Activated CD4-positive, alpha-beta T cell treated with anti-CD3 and anti-CD28 coated beads, Interleukin-2, amount 10 ng/mL, durations not matched to agents 7 days and 5 days (primary cell): ENCODE measurements at places on chromosomes 1 and 21. TPM values are rescaled to one million over a fixed set of nuclear protein-coding genes. Genes with fewer than 3 reads are reported as not detected.

Gene ENAH
- total RNA-seq, result not detected

Gene GUCA2A
- total RNA-seq, result not detected

Gene TAL1
- not detected for total RNA-seq

Gene FMO1
- not detected for total RNA-seq

Gene NCAM2
- total RNA-seq, result not detected

Gene SEMA4A
- total RNA-seq, result 37.8 TPM

GRCh38 chr21:39315603-39316445 is 2.4 kb upstream of the BRWD1 start:
- DNase-seq, result no peak

GRCh38 chr21:44378646-44379514 is 25.5 kb downstream of the TRPM2 start:
- DNase-seq, result no peak

GRCh38 chr1:174136714-174137113 is 22.6 kb upstream of the RABGAP1L start:
- no peak for DNase-seq

DNA sequence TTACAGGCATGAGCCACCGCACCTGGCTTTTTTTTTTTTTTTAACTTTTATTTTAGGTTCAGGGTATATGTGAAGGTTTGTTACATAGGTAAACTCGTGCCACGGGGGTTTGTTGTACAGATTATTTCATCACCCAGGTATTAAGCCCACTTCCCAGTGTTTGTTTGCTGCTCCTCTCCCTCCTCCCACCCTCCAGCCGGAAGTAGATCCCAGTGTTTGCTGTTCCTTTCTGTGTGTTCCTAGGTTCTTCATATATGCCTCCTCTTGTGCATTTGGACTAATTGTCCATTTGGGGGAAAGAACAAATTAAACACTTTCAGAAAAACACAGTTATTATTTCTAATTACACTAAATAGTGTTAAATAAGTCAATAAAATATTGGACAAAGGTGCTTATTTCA is 1.1 kb upstream of the SLC2A7 start:
- no peak for DNase-seq

- peak; percentile 49 for DNase-seq
Observed at GRCh38 chr21:38768471-38769063, 37.2 kb upstream of the ETS2 start.

DNA sequence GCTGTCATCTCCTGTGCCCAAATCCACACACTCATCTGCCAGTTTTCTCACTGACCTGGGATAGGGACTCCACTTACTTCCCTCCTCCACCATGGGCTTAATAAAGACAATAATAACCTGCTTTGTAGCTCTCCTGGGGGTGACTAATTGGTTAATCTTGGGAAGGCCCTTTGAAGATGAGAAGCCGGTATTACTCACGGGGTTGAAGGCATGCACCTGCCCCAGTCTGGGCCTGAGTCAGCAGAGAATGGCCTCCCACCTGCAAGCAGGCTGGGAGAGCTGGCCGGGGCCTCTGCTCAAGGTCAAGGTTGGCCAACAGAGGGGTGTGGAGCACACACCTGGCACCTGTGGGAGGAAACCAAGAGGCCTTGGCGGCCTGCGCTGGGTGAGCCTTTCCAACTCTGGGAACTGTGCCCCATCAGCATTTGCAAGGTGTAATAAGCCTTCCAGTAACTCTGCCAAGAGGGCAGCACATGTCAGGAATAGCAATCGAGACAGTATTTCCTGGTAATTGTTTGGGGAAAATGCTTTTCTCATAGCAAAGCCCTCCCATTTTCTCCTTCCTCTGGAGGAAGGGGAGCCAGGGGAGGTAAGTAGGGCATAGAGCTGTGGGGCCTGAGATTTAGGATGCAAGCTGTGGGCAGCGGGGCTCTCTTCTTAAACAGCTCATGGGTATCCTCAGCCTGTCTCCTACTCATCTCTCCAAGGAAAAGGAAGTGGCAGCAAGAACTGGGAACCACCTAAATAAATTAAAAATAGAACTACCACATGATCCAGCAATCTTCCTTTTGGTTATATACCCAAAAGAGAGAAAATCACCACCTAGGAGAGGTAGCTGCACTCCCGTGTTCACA is 49.0 kb downstream of the TOMM20 start:
- DNase-seq, result no peak

DNA sequence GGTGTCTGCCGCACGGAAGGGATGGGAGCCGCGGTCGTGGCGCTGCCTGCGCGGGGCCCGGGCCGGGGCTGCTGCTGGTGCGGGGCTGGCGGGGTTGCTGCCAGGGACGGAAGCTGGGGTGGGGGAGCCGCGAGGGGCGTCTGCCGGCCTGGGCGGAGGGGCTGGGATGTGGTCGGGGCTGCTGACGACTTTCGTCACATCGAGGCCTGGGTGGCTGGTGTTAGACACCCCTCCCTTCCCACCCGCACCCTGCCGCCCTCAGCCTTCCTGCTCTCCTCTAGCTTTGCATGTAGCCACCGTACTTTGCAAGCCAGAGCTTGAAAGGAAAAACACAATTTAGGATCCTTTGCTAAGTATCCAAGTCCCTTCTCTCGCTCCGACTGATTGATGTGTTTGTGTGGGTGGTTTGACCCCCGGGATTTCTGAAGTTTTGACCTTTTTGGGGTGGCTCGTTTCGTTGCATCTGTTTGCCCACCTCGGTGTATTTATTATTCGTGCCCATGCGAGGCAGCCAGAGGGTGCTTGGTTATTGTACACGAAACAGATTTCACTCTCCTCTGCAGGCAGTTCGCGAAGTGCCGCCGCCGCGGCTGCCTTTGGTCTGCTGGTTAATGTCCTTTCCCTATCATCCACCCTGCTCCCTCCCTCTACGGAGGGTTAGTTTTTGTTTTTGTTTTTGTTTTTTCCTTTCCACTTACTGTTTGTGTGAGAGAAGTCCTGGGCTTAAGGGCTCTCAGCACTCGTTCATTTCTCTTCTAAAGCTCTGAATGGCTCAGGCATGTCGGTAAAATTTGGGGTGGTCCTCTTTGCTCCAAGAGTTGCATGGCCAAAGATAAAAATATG is 868 bp downstream of the C1orf21 start:
- peak; percentile 47 for DNase-seq

- no peak for DNase-seq
Observed at GRCh38 chr1:70411360-70411844, 334 bp downstream of the CTH start.

GRCh38 chr1:65164633-65165032 is 16.6 kb downstream of the AK4 start:
- no peak for DNase-seq

DNA sequence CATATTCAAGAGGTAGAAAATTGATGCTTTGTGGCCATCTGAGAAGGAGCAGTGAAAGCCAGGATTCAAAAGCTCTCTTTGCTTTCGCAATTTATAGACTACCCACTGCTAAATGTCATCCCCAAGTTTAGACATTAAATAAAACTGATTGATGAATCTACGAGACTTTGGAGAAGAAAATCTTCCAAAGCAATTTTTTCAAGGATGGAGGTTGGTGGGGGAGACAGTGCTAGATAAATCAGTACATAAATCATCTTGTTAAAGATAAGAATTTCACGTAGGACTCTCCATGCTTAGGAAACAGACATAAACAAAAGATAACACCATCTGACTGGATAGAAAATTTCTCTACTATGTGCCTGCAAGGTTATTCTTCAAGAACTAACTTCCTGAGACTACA is 147.6 kb upstream of the TIAM1 start:
- no peak for DNase-seq

DNA sequence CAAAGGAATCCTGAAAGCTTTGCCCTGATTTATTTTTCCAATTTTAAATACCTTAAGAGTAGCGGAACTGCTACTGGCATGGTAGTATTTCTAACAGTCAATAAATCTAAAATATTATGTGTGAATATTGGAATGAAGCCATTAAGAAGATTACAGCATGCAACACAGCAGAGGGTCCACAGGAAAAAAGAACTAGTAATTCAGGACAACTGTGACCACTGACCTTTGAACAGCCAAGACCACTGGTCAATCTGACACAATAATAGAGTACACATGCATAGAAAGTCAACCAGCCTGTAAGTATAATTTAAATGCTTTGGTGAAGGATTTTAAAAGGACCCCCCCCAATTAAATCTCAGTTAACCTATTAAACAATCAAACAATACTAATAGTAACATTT is 171.0 kb downstream of the DENND1B start:
- DNase-seq, result no peak

DNA sequence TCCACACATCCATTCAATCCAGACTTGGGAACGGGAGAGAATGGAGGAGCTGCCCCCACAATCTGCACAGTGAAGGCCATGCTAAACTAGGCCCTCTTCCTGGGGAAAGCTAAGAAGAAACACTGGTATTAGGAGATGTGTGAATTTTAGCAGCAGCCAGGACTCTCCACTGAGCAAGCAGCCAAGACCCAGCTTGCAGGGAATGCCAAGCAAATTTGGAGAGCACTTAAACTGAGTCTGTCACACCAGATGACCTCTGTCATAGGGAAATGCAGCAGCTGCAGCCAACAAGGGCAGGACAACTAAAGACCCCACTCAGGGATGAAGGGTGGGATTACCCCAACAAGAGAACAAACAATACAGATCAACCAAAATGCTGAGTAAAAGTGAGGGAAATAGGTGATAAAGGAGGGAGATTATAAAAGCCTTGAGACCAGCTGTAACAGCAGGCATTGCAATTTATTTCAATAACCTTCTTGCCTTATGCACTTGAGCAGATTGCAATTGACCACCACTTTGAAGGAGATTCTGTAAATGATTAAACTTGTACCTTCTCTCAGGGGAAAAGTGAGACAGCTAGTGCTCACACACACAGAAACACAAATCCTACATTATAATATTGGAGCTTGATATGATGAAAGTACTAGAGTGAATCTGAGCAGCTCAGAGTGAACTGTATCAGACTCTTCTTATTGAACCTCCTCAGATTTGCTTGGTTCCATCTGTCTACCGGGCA is 2.5 kb upstream of the CLCA1 start:
- DNase-seq, result no peak

DNA sequence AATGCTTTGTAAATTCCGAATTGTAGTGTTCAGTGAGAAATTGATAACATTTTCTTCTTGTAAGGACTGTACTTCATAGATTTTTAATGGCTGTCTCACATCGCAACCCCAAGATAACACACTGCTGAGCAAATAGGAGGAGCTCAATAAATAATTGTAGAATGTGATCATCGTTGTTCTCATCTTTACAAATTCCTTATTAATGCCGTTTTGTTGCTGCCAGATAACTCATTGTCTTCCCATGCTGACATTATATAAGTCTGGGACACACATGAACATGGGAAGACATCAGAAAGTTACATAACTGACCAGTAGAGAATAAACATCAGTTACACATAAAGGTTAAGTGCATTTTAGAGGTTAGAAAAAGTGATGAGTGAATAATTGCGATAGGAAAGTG is 46.4 kb upstream of the TSPAN2 start:
- DNase-seq, result no peak

- DNase-seq, result no peak
Observed at GRCh38 chr1:62492521-62492920, 55.7 kb downstream of the USP1 start.

- no peak for DNase-seq
Observed at GRCh38 chr21:32554832-32555638, 30.3 kb downstream of the TCP10L start.

DNA sequence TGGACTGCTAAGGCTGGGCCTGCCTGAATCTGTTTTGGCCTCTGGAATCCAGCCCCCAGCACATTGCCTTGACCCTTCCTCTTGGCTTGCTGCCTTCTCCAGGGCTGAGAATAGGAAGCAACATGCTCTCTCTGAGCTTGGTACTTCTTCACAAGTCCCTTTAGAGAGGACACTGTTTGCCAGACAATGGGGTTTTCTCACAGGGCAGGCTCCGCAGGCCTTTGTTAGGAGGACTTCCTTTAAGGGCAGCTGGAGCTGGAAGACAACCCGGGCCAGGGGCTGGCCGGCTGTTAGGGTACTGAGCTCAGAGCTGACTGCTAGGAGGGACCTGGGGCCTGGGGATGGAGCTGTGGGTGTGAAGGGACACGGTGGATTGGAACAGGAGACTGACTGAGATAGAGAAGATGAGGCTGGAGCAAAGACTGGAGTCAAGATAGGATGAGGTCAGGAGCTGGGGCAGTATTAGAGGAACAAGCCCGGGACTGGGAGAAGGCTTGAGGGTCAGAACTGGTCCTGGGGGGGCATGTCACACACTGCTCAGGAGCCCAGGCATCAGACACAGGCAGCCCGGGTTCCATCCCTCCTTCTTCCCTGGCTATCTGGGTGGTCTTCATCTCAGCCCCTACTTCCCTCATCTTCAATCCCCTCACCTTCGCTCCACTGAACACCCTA is 5.4 kb upstream of the ALPL start:
- no peak for DNase-seq

DNA sequence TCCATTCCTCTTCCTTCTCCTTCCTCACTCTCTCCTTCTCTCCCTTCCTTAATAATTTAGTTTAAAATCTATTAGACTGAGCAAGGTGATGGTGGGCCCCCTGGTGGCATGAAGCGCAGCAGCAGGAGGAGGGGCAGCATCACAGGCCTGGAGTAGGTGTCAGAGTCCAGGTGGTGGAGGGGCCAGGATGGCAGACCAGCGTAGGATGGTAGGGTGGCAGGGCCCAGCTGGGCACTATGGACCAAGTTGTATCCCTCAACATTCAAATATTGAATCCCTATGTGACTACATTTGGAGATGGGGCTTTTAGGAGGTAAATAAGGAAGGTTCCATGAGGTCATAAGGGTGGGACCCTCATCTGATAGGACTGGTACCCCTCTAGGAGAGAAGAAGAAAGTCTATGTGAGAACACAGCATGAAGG is 61.0 kb downstream of the WDR4 start:
- peak; percentile 66 for DNase-seq

GRCh38 chr1:108830119-108831008 is 26.5 kb downstream of the AKNAD1 start:
- no peak for DNase-seq

GRCh38 chr21:26506956-26507355 is 66.1 kb downstream of the CYYR1 start:
- no peak for DNase-seq

- no peak for DNase-seq
Observed at GRCh38 chr1:203354246-203354645, 3.3 kb upstream of the FMOD start.

GRCh38 chr1:47495176-47495713 is 57.4 kb downstream of the FOXD2 start:
- DNase-seq, result no peak

- DNase-seq, result no peak
Observed at GRCh38 chr1:34164771-34165391, at the start of gene CSMD2. CSMD2 (minus strand) TSS chr1:34165230; CDS start chr1:34165097, 133 bp downstream.

DNA sequence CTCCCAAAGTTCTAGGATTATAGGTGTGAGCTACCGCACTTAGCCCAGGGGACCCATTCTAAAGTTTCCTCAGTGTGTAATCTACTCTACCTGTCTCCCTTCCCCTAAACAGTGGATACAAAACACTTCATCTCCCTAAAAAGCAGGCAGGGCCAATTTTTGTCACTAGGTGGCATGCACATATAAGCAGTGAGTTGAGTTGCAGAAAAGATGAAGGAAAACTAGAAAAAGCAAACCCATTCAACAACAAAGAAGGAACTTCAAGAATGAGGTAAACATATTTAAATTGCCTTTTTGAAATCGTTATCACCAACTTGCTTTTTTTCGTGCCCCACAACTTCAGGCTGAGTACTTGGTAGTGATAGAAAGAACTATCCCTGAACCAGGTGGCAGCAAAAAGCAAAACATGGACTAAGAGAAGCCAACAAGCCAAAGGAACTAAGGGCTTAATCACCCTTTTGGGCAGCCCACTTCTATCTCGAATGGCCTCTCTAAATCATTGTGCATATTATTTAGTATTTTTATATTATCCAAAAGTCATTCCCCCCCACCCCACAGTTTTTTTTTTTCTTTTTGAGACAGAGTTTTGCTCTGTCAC is 19.7 kb upstream of the ALDH9A1 start:
- DNase-seq, result peak; percentile 65
